ENCODE measurements at places on chromosomes 3 and 15.

- DNase-seq, result peak; percentile 40
These were observed 113.0 kb upstream of the GALNT15 start for GRCh38 chr3:16061491-16061890.

DNA sequence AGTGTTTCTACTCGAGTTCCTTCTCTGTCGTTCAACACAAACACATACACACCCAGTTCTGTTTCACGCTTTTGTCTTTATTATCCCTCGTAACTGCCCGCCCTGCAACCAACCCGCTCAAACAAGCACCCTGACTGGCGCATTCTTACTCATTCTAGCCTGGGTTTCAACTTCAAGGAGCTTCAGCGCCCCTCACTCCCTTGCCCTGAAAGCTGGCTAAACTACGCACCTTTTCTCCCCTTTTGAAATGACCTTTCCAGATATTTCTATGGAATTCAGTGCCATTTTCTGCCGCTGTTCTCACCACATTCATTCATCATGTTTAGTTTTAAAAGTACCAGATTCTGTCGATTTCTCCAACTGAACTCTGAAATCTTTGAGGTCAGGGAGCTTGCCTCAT is 653 bp upstream of the MFSD1 start:
- DNase-seq, result no peak

GRCh38 chr3:98361289-98361688 is 7.6 kb downstream of the OR5K4 start:
- no peak for DNase-seq

GRCh38 chr15:80177156-80177555 is 24.4 kb downstream of the FAH start:
- no peak for DNase-seq

GRCh38 chr3:44880284-44880683 is 5.9 kb downstream of the TGM4 start:
- no peak for DNase-seq

- DNase-seq, result no peak
These were observed 31.1 kb downstream of the SLC28A1 start for GRCh38 chr15:84915606-84915958.

DNA sequence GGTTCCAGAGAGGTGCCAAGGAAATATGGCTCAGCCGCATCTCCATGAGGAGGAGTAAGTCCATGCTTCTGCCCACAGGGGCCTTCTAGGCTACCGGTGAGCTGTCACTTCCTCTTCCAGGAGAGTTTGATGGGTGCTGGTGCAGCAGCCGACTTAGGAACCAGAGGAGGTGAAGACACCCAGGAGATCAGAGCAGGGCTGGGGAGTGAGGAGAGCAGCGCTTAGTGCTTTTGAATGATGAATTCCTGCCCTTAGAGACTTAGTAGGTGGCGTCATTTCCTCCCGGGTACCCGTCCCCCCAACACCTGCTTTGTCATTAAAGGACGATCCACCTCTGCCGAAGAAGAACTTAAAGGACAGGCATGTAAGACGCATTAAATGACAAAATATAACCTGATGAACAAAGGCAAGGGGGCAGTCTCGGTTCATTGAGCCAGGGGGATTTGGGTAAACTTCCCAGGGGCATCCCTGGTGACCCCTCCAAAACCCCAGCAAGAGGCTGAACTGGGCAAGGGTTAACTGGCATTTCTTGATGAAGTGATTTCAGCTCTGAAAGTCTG is 67.6 kb downstream of the HES1 start:
- DNase-seq, result no peak

DNA sequence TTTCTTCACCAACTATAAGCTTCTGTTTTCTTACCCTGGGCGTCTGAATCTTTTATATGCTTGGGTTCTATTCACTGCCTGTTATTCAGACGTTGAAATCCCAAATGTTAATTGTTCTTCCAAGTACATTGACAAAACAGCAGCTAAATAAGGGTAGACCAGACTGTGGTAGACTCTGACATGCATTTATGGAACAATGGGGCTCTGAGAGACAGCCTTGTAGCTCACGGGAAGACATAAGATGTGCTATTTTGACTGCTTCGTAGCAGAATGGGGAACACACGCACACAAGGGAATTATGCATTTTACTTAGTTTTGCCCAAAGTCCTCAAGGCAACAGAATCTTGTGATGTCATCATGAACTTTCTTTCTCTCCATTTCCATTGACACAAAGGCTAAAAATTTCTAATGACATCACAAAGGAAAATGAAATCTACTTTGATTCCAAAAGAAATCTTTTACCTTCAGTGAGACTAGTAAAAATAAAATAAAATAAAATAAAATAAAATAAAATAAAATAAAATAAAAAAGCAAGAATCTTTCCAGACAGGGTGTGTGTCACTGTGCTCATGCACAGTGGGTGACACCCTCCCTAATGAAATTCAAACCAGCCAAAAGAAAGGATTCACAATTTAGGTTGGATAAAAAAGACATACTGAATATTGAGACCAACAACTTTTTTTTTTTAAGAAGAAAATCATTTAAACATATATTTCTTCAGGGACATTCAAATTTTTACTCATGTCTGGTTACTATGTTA is 346.6 kb downstream of the ZBTB20 start:
- no peak for DNase-seq

DNA sequence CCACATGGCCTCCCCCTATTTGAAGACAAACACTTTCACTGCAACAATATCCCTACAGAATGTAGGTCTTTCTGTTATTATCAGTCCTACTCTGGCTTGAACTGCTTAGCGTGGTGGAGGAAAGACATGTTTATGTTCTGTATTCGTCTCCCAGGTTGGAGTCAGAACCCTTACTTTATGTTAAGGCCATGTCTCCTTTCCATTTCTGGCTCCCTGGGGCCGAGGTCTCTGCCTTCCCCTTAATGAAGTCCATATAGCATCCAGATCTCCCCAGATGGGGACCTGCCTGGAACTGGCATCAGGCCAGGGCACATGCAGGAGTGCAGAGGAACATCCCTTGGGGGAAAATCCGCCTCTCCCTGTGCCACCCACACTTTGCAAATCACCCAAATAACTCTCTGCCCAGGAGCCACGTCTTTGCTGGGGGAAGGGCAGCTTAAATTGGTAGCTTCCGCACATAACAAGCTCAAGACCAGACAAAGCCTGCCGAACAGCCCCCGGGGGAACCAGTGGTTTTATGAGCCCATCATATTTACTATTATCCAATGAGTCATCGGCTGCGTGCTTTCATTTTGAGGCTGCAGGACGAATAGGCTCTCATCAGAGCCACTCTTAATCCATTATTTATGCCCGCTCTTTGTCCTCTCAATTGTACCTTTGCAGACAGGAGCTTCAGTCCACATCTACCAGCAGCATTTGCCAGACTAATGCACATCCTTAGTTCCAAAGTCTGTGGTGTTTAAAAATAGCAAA is 237.0 kb downstream of the UACA start:
- peak; percentile 88 for DNase-seq

- DNase-seq, result no peak
These were observed 316.3 kb downstream of the TIGIT start for GRCh38 chr3:114609973-114610630.

GRCh38 chr3:48241796-48242455 is 1.0 kb downstream of the ZNF589 start:
- no peak for DNase-seq

GRCh38 chr3:171727288-171727687 is 83.0 kb downstream of the PLD1 start:
- DNase-seq, result no peak

DNA sequence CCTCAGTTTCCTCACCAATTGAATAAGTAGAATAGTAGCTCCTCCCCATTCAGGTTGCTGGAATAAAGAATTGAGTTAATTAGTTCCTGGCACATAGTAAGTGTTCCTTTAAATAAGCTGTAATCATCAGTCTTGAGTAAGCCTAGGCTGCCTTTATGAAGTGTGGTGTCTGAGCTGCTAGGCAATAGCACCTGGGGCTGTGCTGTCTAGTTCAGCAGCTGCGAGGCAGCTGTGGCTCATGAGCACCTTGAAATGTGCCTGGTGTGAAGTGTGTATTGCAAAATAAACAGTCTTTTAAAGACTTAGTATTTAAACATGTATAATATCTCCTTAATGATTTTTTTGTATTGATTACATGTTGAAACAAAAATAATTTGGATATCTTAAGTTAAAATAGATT is 77.6 kb downstream of the TOP2B start:
- DNase-seq, result no peak

- no peak for DNase-seq
These were observed 79.1 kb downstream of the GREM1 start for GRCh38 chr15:32796856-32797255.

DNA sequence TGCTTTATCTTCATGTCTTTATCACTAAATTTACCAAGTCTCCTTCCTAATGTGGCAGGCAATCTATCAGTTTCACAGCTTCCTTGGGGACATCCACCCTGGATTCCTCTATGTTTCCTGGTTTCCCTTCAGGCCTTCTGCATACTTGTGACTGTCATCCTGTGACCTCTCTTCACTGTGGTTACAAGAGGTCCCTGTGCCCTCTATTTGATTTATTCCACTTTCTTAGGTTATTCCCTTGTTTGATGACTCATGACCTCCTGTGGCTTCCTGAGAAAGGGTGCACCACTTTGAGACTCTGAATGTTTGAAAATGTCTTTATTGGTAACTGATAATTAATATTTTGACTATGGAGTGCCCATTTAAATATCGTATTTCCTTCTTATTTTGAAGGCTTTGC is 60.5 kb upstream of the KY start:
- peak; percentile 49 for DNase-seq

GRCh38 chr3:121747976-121748375 is 1.6 kb downstream of the GOLGB1 start:
- no peak for DNase-seq

DNA sequence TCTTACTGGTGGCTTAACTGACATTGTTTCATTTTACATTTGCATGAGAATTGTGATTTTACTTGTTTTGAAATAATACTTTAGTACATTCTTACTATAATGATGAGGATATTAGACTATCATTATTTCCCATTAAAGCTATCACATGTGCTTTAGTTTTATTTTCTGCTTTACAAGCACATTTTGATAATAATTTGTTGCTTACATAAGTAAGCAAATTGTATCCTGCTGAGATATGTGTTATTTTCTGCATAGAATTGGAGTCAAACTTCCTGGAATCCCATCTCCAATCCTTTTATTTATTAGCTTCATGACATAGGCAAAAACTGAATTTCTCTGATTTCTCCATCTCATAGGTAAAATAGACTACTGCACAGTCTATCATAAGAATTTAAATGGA is 847.4 kb downstream of the DIPK2A start:
- no peak for DNase-seq

GRCh38 chr3:89908711-89909213 is 801.3 kb downstream of the EPHA3 start:
- no peak for DNase-seq

GRCh38 chr3:143287403-143287802 is 167.8 kb downstream of the CHST2 start:
- DNase-seq, result no peak

- no peak for DNase-seq
These were observed 9.2 kb upstream of the NME9 start for GRCh38 chr3:138338811-138339210.

DNA sequence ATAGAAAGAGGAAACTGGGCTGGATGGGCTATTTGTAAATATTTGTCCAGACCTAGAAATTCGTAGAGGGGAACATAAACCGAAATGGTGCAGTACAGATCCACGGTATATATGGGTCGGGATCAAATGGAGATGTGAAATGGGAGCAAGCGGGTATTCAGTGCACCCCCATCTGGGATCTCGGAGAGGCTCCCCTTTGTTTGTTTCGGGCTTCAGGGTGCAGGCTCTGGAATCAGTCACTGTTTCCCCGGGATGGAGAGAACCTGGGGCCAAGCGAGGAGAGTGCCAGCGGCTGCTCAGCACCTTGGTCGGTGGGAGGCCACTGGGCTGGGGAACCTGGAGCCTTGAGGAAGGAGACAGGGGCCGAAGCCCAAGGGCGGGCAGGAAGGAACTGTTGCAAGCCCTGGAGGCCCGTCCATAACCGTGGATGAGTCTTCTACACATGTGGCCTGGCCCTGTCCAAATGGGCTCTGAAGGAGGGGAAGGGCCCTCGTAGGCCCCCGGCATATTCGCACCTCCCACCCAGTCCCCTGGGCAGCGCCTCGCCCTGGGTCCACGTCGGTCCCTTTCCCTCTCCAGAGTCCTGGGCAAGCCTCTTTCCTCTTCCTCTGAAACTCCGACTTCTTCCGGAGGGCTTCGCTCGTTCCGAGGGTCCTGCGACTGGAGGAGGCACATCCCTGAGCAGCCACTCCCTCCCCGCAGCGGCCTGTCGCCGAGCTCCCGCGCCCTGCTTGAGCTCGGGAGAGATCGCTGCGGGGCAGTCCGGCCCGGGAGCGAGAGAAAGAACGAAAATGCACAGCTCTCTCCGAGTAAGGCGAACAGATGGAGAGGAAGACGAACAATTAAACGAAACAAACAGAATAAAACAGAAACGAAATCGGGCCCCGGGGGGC is 3.0 kb downstream of the ISL2 start:
- DNase-seq, result peak; percentile 23

GRCh38 chr3:188842639-188843038 is 329.1 kb upstream of the TPRG1 start:
- DNase-seq, result peak; percentile 56

- DNase-seq, result no peak
These were observed 7.8 kb downstream of the IMPG2 start for GRCh38 chr3:101312545-101312944.

GRCh38 chr3:190863119-190863465 is 598 bp upstream of the GMNC start:
- DNase-seq, result no peak
